ENCODE measurements at places on chromosomes 16 and 17.

GRCh38 chr17:78726513-78726912 is 55.6 kb downstream of the CYTH1 start:
- no peak for DNase-seq

- no peak for DNase-seq
Observed at GRCh38 chr17:48455791-48456190, 25.8 kb upstream of the SKAP1 start.

DNA sequence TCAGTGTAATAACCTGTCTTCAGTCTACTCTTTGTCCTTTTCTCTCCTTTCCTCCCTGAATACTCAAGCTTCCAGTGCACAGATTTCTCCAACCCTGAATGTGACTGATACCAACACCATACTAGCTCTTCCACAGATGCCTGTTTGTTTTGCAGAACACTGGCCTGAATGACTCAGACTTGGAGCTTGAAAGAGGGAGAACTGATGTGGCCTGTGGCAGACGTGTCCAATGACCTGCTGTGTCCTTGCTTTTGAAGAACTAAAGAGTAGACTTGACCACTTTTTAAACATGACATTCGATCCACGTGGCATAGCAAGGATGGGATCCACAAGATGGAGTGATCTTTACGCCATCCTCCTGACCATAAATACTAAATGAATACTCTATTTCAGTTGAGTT is 361.0 kb downstream of the WWOX start:
- DNase-seq, result no peak

- DNase-seq, result no peak
Observed at GRCh38 chr16:24571096-24571495, 31.7 kb downstream of the RBBP6 start.

- DNase-seq, result no peak
Observed at GRCh38 chr17:12667299-12667958, 1.7 kb downstream of the MYOCD start.

DNA sequence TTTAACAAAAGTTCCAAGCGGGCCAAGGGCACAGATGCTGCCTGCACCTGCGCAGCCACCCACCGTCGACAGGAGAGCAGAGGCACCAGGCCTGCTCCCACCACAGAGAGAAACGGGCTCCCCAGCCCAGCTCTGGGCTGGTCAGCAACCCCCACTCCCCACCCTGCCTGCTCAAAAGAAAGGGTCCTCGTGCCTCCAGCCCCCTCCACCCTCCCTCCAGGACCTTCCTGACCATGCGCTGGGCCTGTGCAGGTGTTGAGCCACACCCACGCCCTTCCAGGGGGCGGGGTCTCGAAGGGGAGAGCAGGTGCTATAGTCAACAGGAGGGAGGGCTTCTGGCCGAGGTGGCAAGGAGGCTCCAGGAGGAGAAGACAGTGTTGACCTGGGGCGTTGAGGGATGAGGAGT is 25.3 kb downstream of the ZNF778 start:
- no peak for DNase-seq

GRCh38 chr16:3971261-3971660 is 90.7 kb upstream of the CREBBP start:
- no peak for DNase-seq

DNA sequence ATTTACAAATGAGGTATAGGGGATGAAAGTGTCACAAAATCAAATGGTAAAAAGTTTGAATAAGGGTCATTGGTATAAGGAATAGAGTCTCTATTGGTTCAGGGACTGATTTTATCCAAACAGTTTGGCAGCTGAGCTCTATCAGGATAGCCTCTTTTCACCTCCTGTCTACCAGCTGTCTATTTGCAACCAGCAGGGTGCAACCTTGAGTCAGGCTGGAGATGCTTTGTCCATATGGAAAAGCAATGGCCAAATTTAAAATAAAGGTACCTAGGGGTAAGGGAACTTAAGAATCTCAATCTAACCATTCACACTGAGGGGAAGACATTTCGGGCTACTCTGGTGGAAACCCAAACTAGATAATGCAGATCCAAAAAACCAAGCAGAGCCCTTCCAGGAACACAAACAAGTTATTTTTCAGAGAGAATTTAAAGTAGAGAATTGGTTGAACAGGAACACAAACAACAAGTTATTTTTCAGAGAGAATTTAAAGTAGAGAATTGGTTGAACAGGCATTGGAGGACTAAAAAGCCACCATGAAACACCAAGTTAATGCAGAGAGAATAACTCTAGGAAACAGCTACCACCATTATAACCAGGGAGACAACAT is 12.6 kb upstream of the CA10 start:
- DNase-seq, result no peak

- no peak for DNase-seq
Observed at GRCh38 chr16:72963533-72964315, 84.2 kb downstream of the ZFHX3 start.

DNA sequence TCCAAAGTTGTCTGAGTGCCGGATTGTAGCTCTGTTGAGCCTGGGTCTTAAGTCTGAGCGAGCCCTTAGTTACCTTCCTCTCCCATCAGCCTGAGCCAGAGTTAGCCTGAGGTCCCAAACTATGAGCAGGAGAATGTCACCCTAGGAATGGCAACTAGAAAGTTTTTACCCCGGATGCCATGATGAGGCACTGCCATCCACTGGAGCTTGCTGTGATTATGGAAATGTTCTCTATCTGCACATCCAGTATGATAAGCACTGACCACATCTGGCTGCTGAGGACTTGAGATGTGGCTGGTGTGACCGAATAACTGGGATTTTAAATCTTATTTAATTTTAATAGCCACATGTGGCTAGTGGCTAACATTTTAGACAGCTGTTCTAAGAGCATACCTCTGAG is 550.0 kb downstream of the CDH13 start:
- no peak for DNase-seq

- peak; percentile 44 for DNase-seq
Observed at GRCh38 chr16:87324411-87325275, 7.5 kb upstream of the C16orf95 start.

- no peak for DNase-seq
Observed at GRCh38 chr16:72171236-72171635, 719 bp downstream of the PMFBP1 start.

DNA sequence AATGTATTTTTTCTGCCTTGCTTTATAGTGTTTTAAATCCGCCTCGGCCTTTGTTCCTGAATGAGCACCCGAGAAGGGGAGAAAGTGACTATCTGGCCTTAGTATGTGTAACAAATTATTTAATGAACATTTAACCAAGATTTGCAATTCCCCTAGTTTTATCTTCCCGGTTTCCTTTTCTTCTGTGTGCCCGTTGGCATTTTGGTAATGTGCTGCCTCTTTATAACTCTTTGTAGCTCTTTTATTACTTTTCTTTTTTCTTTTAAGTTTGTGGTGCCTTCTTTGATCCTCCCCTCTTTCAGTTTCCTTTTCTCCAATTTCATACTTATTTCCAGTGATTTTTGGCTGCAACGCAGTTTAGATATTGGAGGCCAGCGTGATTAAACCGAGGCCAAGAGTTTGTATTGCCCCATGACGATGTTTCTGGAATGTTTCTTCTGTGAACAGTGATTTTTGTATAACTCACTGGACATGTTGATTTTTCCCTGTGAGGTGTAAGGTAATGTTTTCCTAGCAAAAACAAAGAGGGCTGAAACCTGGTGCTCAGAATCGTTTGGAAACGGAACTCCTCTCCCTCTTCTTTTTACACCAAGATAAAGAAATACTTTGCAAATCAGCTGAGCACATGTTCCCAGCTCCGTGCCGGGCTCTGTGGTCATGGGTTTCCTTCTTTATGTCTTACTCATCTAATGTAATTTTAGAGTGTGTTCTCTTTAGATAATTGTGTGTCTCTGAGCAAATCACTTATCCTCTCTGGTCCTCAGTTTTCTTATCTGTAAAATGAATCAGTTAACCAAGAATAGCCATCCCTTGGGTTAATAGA is 344.3 kb downstream of the WWOX start:
- no peak for DNase-seq

DNA sequence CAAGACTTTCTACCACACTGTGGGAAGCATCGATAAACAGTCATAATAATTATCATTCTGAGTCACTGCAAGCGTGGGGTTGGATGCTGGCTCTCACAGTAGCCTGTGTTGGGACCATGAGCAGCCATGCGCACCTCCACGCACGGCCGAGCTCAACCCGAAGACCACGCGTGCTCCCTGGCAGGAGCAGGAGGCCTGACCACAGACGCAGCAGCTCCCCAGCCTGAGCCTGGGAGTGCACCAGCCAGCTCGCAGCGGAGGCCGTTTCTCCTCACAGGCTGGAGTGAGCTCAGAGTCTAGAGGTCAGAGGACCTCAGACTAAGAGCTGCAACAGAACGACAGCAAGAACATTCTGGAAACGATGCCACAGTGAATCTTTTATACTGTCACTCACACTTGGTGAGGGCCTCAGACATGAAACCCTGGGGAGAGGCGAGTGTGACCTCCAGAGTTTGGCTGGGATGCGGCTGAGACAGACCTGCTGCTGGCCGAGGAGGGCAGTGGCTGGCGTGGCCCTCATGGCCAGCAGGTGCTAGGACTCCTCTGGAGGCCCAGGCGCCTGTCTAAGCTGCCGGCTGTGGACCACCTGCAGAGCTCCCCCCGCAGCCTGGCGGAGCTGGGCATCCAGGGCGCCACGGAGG is 6.0 kb downstream of the NDUFAF8 start:
- no peak for DNase-seq

DNA sequence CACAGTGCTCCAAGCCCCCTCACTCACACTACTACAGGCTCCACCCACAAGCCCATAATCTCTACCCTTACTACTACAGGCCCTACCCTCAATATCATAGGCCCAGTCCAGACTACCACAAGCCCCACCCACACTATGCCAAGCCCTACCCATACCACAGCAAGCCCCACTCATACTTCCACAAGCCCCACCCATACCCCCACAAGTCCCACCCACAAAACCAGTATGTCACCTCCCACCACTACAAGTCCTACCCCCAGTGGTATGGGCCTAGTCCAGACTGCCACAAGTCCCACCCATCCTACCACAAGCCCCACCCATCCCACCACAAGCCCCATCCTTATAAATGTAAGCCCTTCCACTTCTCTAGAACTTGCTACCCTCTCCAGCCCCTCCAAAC is 13.8 kb downstream of the RIPOR1 start:
- peak; percentile 73 for DNase-seq

- DNase-seq, result no peak
Observed at GRCh38 chr17:59493867-59494266, 71.5 kb upstream of the DHX40 start.

GRCh38 chr16:2398520-2398919 is 30.7 kb upstream of the CCNF start:
- DNase-seq, result no peak

- no peak for DNase-seq
Observed at GRCh38 chr16:85354686-85355514, 242.6 kb upstream of the CIBAR2 start.

DNA sequence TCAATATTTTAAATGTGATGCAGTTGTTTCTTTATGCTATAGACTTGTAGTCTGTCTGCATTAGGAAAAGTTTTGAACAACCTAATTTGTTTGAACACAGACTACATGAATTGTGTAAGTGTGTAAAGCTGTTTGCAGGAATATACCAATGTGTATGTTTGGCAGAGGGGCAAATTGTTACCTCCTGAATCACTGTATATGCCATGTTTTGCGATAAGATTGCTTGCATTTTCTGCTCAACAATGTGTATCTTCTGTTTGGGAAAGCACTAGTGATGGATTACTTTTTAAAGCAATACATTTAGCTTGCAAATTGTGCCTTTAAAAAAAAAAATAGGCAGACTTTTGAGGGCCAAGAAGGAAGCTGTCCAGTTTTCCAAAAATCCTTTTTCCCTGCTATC is 14.6 kb downstream of the RBBP6 start:
- no peak for DNase-seq

GRCh38 chr16:72201387-72201786 is 29.4 kb upstream of the PMFBP1 start:
- DNase-seq, result no peak

GRCh38 chr17:29248845-29249244 is 2.2 kb downstream of the CRYBA1 start:
- no peak for DNase-seq

GRCh38 chr17:67531291-67531690 is 154.2 kb downstream of the PITPNC1 start:
- DNase-seq, result no peak

DNA sequence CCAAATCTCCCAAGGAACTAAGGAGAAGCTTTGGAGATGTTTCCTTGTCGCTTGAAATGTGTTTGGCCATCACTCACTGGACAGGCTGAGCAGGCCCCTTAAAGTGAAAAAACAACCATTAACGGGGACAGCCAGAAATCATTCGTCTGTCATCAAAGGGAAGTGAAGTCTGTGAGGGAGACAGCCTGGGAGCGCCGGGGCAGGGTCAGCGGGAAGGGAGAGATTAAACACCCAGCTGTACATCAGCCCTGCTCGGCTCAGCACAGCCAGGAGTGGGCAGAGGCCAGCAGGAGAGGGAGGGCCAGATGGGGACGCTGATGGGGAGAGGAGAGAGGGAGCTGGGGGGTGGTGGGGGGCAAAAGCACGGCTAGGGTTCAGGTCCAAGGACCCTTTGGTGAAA is 105.1 kb downstream of the SDK2 start:
- DNase-seq, result no peak

DNA sequence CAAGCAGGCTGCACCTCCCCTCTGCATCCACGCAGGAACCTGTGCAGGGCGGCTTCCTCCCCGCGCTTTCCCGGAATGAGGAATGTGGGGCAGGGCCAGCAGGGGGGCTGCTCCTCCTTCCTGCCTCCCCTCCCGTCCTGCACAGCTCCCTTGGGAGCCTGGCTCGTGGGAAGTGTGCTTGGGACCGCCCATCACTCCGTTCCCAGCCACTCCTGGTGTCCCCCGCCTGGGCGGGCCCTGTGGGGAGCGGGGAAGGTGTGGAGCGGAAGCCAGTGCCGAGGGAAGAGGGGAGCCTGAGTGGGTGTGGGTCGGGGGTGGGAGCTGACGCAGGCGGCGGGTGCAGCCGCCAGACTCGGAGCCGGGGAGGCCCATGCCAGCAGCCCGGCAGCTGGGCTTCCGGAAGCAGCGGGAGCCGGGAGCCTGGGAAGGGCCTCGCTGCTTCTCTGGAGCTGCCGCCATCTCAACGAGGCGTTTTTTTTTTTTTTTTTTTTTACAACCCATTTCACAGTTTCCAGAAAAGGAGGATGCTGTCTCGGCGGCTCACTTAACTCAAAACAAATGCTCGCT is 24.1 kb downstream of the BAHCC1 start:
- DNase-seq, result no peak

DNA sequence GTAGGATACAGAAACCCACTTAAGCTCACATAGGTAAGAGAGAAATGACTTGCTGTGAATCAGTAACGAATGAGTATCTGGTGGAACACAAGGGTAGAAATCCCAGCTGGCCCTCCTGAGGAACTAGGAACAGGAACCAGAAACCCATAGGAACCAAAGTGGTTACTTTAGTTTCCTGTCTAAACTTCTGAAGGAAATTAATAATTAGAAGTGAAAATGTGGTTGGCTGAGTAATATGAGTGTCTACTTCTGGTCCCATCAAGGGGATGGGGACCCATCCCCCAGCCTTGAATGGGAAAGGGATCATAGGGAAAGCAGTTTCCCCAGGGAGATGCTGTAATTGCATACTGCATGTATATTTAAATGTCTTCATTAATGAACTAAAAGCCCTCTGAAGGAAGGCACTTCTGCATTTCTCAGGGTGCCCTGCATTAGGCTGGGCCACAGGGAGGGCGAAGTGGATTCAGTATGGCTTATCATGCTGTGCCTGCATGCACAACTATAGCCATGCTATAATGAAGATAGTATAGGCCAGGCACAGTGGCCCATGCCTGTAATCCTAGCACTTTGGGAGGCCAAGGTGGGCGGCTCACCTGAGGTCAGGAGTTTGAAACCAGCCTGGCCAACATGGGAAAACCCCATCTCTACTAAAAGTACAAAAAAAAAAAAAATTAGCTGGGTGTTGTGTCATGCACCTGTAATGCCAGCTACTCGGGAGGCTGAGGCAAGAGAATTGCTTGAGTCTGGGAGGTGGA is 45.6 kb downstream of the CYB5B start:
- DNase-seq, result peak; percentile 37
